Thoracic aorta (tissue), 2 donors: ENCODE measurements at places on chromosomes 12 and 14. TPM values are rescaled to one million over a fixed set of nuclear protein-coding genes. Genes with fewer than 3 reads are reported as not detected.

Gene DLK1
- total RNA-seq: not detected

Gene ZNF891
- total RNA-seq: 5.4 TPM

Gene CINP
- 36.5 TPM for total RNA-seq

Gene GMFB
- total RNA-seq: 22.9 TPM

Gene SMCO2
- total RNA-seq: not detected

DNA sequence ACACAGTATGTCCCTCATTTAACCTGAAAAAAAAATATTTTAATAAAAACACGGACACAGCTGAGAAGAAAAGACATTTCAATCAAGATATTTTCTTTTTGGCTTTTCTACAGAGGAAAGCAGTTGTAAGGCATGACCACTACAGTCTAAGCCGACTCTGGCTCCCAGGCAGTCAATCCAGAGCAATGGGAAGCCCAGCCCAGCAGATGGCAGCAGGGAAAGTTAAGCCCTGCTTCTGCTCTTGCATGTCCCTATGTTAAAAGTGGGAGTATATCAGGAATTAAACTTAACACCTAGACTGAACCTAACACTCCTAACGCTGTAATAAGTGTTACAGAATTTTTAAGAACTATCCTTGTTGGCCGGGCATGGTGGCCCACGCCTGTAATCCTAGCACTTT, 19.5 kb upstream of the HAL start:
- DNase-seq: no peak

GRCh38 chr12:106062693-106063092, 76.1 kb downstream of the NUAK1 start:
- DNase-seq: no peak

DNA sequence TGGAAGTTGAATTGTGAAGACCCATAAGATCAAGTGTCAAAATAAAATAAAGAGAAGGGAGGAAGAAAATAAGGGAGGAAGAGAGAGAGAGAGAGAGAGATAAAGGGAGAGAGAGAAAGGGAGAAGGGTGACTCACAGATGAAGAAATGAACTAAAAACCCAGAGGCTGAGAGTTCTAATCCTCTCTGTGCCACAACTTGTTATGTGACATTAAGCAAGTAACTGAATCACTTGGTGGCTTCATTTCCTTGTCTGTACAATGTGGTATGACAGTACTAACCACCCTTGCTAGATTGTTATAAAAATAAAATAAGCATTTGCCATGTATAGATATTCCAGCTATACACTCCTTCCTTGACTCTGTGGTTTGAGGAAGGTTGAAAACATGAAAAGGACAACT, 189.0 kb upstream of the FRMD6 start:
- no peak for DNase-seq

- DNase-seq: no peak
Observed at GRCh38 chr14:91364524-91365270, 52.9 kb downstream of the CCDC88C start.

- no peak for DNase-seq
Observed at GRCh38 chr14:100914597-100915021, 11.1 kb upstream of the RTL1 start.

DNA sequence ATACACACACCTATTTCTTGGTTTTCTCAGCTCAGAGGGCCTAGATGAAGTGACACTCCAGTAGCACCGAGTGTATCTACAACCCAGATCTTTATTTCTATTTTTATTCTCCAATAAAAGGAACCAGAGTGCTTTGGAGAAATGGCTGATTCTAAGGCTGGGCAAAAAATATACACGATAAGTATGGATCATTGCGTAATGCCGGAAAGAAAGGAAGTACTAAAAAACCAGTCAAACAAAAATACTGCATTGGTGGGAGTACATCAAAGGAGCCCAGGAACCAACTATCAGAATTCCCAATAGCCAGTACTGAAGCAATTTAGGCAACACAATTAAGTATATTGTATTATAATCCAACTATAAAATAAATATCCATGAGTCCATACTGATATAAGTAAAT, 400.9 kb upstream of the CCDC196 start:
- no peak for DNase-seq

- DNase-seq: peak; percentile 10
Observed at GRCh38 chr14:54902143-54902520, 494 bp downstream of the GCH1 start.
